Activated T-cell treated with anti-CD3 and anti-CD28 coated beads, Interleukin-2, amount 50 U/mL, for 72 hours (primary cell): ENCODE measurements at places on chromosomes 1 and 21.

- no peak for DNase-seq
Observed at GRCh38 chr1:235266325-235266724, 61.7 kb downstream of the ARID4B start.

DNA sequence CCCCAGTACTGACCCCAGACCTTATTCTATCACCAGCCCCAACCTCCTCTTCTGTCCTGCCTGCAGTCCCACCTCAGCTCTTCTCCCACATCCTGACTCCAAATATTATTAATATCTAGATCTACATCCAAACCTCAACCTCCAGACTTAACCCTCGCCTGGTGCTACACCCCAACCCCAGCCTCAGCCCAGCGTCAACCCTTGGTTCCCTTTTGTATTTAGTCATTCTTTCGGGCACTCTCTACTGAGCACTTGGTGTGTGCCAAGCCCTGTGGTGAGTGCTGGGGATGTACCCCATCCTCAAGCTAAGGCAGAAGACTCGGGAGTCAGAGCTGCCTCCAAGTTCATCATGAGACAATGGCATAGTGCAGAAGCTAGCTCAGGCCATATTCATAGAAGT, 1.1 kb downstream of the SHISAL2A start:
- DNase-seq, result peak; percentile 40

DNA sequence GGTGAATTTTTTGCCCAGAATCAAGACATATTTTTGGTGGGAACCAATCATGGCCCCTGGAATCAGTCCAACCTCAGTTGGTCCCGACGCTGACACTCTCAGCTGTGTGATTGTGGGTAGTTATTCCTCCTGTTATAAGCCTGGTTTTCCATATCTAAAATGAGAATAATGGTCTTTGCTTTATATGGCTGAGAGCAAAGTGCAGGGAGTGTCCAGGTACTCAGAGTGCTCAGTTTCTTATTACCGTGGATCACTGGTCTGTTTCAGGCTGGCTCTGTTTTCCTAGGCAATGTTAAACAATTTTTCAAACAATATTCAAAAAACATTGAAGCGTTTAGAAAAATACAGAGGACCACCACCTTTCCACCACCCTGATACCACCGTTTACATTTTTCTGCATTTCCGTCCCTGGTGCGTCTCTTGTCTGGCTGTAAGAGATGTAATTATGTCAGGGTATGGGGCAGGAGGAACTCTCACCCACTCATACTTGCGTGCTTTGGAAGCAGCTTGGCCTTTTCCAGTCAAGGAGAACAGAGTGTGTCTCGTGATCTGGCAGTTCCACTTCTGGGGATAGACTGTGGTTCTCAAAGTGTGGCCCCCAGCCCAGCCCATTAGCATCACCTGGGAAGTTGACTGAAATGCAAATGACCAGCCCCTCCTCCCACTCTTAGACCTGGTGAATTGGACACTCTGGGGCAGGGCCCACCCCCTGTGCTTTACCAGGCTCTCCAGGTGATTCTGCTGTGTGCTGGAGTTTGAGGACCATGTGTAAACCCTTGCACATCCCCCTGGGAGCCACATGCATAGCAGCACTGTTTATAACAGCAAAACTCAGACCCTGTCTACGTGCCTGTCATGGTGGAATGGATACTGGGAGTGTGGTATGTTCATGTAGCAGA, 6.8 kb downstream of the MX1 start:
- no peak for DNase-seq

GRCh38 chr1:175435392-175435791, 242.8 kb upstream of the KIAA0040 start:
- DNase-seq, result no peak

GRCh38 chr1:159291424-159291823, 10.7 kb upstream of the FCER1A start:
- no peak for DNase-seq

DNA sequence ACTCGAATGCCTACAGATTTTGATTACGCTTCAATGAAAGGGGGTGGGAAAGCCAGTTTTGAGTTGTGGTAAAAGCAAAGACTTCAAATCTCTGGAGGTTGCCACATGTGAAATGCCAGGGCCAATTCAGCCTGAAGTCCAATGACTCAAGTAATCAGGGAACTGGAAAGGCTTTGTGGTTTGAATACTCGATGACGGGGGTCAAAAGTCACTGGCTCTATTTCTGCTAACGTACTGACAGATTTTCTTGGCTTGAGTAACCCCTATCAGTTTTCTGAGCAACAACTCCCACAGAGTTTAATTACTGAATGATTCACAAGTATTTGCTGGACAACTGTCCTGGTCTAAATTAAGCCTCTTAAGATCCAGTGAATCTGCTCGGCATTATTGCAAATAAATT, 152.2 kb downstream of the SIPA1L2 start:
- no peak for DNase-seq

- no peak for DNase-seq
Observed at GRCh38 chr1:155075535-155075934, 3.1 kb upstream of the EFNA3 start.

DNA sequence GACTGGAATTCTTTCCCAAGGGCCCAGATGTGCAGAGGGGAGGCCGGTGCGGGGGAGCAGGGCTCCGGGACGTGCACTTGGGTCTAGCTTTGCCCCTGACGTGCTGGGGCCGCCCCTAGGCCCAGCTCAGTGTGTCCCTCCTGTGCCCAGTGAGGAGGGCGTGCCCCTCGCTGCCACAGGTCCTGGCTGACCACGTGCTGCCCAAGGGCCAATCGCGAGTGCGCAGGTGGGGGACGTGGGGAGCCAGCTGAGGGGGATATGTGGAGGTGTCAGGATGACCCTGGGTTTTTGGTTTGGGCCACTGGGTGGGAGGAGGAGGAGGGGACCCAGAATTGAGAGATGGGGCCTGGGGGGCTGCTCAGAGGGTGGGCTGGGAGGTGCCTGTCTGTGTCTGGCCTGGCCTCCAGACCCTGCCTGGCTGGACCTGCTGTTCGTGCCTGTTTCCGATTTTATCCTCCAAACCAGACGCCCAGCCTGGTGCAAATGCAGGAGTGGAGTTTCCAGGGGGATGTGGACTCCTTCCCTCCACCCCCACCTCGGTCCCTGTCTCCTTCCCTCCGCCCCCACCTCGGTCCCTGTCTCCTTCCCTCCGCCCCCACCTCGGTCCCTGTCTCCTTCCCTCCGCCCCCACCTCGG, 6.1 kb upstream of the RNF223 start:
- peak; percentile 49 for DNase-seq

DNA sequence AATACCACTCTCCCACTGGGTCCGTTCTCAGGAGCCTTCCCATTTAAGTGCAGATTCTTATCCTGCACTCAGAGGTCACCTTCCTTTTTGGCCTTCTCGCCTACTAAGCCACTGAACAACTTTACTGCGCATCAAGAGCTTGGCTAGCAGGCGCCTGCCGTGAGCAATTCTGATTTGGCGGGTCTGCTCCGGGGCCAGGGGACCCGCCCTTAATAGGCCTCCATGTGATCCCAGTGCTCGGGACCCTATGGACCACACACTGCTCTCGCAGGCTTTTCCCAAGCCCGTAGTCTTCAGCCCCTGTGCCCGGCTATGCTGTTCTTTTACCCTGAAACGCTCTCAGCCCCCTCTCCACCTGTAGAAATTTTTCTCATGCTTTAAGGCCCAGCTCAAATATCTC, 45.1 kb downstream of the BCL9 start:
- DNase-seq, result no peak

- DNase-seq, result no peak
Observed at GRCh38 chr1:48903291-48903690, 126.6 kb upstream of the BEND5 start.

- DNase-seq, result peak; percentile 34
Observed at GRCh38 chr1:71047635-71048607, at the start of gene PTGER3. Gene PTGER3, minus strand, starts transcription at chr1:71047816. Its CDS starts 239 bp downstream, at chr1:71047577.

- DNase-seq, result no peak
Observed at GRCh38 chr1:68347415-68347814, 102.3 kb downstream of the RPE65 start.

- no peak for DNase-seq
Observed at GRCh38 chr1:53025769-53026112, 36.3 kb upstream of the PODN start.

GRCh38 chr1:48028218-48029069, 31.3 kb upstream of the TRABD2B start:
- no peak for DNase-seq

GRCh38 chr1:25908161-25908560, 1.9 kb upstream of the STMN1 start:
- DNase-seq, result no peak

- no peak for DNase-seq
Observed at GRCh38 chr1:172275478-172275877, 145.0 kb upstream of the C1orf105 start.

DNA sequence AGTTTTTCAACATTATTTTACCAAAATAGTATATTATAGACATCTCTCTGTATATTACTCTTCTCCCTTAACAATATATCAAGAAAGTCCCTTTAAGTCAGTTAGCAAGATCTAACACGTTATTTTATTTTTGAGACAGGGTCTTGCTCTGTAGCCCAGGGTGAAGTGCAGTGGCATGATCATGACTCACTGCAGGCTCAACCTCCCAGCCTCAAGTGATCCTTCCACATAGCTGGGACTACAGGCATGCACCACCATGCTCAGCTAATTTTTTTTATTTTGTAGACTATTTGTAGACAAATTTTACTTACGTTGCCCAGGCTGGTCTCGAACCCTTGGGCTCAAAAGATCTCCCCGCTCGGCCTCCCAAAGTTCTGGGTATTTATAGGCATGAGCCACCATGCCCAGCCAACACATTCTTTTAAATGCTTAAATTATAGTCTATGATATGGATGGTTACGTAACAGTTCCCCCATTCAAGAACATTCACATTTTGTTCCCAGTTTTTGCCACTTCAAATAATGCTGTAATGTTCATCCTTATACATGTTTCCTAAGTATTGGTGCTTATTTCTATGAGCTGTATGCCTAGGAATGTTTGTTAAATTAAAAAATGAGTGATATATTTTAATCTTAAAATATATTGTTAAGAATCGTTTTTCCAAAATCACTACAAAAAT, 70.4 kb downstream of the TUT4 start:
- no peak for DNase-seq

DNA sequence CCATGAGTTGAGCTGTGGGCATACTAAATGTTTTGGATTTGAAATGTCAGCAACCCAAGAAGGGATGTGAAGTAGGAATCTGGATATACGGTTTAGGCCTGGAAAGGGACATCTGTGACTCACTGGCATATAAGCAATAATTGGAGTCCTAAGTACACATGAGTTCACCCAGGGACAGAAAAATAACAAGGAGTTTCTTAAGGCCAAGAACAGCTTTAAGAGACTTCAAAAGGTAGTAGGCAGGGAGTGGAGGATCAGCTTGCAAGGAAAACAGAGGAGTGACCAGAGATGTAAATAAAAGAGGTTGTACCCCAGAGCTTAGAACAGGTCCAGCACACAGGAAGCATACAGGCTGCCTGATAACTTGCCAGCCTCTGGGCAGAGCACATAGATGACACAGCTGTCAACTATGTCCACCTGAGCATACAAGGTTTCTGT, 28.1 kb downstream of the TMEM50B start:
- DNase-seq, result no peak

DNA sequence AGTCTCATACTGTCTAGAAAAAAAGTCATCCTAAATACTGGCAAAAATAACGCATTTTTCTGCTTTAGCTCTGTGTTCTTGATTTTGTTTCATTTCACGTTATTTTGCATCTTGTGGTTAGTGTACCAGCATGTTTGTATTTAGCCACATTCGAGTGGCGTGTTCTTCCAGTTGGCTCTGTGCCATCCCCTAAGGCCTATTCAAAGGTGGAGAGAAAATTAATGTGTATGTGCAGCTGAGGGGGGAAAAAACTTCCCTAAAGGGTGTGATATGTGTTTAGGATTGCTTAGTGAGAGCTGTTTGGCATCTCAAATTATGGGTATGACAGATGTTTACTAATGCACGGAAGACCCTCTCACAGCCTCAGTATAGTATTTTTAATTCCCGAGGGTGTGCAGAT, 12.1 kb downstream of the DNAJC16 start:
- DNase-seq, result no peak

- DNase-seq, result peak; percentile 35
Observed at GRCh38 chr1:225919906-225920305, 4.1 kb downstream of the PYCR2 start.

DNA sequence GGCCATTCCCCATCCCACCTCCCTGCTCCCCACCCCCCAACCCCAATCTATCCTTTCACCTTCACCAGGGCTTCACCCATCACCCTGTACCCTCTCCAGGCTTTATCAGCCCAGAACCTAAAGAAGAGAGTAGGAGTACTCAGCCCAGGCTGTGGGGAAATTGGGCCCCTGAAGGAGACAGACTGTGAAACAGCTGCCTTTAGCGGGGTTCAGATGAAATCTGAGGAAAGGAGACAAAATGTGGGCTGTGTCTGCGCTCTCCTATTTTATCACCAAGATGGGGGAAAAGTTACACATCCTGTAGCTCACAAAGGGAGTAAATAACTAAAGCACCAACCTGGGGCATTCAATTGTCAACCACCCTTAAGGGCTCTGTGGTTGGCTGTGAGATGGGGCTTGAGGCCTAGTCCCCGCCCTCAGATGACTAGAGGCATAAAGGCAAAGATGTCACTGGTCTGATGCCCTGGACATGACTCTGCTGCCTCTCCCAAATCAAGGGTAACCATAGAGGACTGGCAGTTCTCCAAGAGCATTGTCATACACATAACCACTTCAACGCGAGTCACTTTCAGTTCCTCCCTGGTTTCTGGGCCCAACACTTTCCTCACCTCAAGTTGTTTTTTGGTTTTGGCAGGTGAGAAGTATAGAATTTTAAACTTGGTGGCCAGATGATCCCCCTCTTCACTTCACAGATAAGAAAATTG, 30.0 kb downstream of the SLC27A3 start:
- peak; percentile 89 for DNase-seq

DNA sequence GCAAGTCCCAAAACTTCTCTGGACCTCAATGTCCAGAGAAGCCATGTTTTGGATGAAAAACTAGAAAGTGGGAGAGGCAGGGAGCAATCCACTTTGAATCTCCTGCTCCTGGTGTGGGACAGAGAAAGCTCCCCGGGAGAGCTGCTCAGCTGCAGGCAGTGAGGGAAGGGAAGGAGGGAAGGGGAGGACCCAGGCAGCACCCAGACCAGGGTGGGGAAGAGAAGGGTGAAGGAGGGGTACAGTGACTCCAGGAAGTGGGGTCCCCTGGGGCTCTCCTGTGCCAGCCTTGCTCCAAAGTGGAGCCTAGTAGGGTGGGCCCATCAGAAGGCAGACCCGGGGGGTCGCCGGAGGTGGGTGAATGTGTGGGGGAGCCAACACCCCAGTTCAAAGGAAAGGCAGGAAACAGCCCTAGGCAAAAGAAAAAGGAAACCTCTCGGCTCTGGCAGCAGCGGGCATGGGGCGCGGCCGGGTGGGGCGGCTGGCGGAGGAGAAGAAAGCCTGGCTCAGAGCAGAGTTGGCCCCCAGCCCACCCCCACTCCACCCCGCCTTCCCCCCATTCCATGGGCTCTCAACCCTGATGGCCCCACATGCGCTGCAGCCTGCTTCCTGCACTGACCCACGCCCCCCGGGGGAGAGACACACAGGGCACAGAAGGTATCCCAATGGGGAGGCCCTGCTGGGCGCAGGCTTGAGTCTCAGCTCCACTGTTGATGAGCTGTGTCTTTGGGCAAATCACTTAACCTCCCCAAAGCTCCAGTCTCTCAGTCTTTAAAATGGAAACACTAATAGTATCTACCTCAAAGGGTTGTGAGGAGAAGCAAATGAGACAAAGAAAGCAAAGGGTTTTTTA, 5.7 kb downstream of the LGR6 start:
- no peak for DNase-seq

- DNase-seq, result no peak
Observed at GRCh38 chr1:210598135-210598652, 269.5 kb downstream of the HHAT start.
